Hematopoietic multipotent progenitor cell treated with erythropoietin and hydrocortisone succinate and interleukin-3 and kit ligand, for 8 days (in vitro differentiated cells): ENCODE measurements at places on chromosomes 6 and 20.

GRCh38 chr6:46129291-46129628, 529 bp upstream of the ENPP4 start:
- DNase-seq = no peak

DNA sequence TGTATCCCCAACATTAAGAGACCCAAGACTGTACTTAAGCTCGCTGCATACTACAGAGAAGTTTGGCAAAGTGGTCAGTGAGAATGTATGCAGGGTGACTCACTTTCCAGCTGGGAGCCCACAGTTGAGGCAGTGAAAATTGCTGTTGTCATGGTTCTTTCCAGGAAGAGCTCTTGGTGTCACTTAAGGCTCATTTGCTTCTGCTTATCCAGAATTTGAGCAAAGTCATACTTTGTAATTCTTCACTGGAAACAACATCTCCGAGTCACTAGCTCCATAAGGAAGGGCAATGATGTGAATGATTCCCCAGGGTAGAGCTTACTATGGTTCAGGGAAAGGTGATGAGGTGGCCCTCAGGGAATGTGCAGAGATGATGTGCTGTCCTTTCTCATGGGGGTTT, 65.4 kb upstream of the FBXL4 start:
- DNase-seq = peak; percentile 1

GRCh38 chr6:157893238-157893637, 70.2 kb downstream of the SNX9 start:
- DNase-seq = no peak

- DNase-seq = no peak
Measured at GRCh38 chr20:10994991-10995700, 321.3 kb upstream of the JAG1 start.

GRCh38 chr20:58889334-58889760, 36.8 kb downstream of the GNAS start:
- DNase-seq = peak; percentile 40

- peak; percentile 39 for DNase-seq
Measured at GRCh38 chr6:72616406-72617015, 5.4 kb upstream of the KCNQ5 start.

GRCh38 chr6:135129136-135129856, 51.8 kb upstream of the MYB start:
- no peak for DNase-seq

DNA sequence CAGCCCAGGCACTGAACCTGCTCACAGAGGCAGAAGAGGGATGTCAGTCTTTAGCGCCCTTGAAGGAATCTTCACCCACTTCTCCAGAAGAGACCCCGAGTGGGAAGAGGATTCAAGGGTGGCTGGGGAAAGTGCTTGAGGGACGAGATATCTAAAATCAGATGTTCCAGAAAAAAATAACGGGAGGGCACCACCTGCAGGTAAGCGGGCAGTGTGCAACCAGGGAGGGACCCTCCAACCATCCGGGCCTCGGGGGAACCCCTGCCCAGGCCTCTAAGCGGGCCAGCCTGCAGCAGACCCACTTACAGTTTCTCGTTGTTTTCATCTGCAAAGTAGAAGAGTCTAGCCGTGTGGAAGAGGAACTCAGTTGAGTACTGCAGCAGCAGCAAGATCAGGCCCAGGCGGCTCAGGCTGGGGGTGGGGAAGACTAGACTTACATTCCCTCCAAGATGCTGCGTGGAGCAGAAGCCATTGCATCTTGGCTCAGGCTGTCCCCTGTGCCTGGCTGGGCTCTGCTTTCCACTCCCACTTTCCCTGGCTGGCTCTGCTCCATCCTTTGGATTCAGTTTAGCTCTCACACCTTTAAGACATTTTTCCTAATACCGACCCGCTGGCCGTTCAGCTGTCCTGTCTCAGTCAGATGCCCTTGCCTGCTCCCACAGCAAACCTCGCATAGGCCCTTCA, 71.0 kb downstream of the TRAM2 start:
- DNase-seq = peak; percentile 17

DNA sequence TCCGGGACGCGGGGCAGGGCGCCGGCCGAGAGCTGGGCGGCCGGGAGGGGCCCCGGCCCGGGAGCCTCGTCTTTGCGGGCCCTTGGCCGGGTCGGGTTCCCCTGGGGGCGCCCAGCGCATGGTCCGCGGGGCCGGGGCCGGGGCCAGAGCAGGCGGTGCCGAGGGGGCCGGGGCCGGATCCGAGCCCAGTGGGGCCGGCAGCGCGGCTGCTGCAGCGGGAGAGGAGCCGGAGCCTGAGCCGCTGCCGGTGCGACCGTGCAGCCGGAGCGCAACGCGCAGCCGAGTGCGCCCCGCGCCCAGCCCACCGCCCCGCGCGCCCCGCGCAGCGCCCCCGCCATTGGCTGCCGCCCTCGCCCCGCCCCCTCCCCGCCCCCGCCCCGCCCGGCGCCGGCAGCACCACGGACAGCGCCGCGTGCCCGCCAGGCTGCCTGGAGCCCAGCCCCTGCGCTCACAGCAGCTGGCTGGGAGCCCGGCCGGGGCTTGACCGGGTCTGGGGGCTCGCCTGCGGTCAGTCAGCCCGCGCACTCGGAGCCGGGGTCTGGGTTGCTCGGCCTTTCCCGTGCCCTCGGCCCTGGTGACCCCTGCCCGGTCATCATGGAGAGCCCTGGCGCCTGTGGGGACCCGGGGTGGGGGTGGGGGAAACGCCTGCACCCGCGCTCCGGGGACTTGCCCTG, at the start of gene HRH3:
Gene HRH3, minus strand, starts transcription at position 287 of the 674 bp plus-strand sequence. CDS start 308 bp downstream, outside the sequence.
- DNase-seq = no peak

- DNase-seq = no peak
Measured at GRCh38 chr6:96059586-96059985, 43.8 kb downstream of the FUT9 start.

GRCh38 chr6:145863988-145864616, 49.5 kb upstream of the FBXO30 start:
- no peak for DNase-seq
